Left renal cortex interstitium (tissue), 4 donors: ENCODE measurements at places on chromosomes 4 and X.

GRCh38 chrX:12162420-12162819 is 24.1 kb downstream of the FRMPD4 start:
- no peak for DNase-seq

DNA sequence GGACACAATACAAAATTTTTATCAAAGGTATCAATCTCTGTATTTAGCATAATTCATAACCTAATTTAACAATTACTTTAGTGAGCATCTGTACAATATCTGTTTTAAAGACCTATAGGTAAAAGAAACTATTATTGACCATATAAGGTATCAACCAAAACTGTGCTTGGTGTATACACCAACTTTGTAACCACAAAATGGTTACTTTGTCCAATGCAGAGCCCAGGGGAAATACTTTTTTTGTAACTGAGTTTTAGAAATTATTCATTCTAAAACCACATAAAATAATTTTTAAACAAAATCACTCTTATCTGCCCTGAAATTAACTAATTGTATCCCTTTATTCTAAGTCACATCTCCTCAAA is 5.0 kb downstream of the CXXC4 start:
- DNase-seq, result no peak

- DNase-seq, result no peak
Measured at GRCh38 chrX:112643721-112644120, 36.0 kb downstream of the LHFPL1 start.

GRCh38 chr4:122423246-122423645 is 33.3 kb downstream of the IL2 start:
- DNase-seq, result no peak

DNA sequence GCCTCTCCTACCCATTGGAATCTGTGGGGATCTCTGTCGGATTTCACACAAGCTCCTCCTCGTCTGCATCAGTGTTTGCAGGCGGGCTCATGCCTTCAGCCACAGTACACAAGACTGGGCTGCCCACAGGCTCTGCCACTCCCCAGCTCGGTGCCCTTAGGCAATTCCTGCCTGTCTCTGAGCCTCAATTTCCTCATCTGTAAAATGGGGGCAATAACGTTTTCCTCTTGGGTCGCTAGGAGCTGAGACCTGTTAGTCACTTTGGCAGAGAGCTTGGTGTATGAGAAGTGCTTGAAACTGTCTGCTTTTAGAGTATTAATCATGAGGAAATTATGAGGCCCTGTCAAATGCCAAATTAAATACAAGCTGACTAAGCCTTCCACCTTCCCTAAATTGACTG is 27.6 kb upstream of the MSX1 start:
- no peak for DNase-seq

GRCh38 chr4:114384629-114385028 is 214.0 kb upstream of the UGT8 start:
- no peak for DNase-seq
